ENCODE measurements at places on chromosomes 4 and X.
A peak's percentile ranks its signal among the peaks of the same experiment; 100 is the strongest.

GRCh38 chrX:51737091-51737490, 6.2 kb upstream of the GSPT2 start:
- no peak for DNase-seq

DNA sequence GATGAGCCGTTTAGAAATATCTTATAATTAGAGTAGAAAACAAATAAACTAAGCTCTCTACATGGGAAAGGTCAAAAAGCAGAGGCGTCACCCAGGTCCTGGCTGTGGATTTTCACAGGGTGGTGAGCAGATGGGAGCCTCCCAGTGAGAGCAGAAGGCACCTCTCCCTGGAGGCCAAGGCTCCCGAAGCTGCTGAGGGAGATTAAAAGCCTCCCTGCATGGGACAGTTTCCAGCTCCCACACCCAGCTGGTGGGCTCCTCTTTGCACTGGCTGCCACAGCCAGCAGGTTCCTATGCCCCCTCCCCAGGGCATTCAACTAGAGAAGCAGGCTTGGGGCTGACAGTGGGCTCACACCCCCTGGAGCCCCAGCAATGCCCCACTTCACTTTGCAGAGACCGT, 55.2 kb upstream of the TBC1D9 start:
- no peak for DNase-seq

DNA sequence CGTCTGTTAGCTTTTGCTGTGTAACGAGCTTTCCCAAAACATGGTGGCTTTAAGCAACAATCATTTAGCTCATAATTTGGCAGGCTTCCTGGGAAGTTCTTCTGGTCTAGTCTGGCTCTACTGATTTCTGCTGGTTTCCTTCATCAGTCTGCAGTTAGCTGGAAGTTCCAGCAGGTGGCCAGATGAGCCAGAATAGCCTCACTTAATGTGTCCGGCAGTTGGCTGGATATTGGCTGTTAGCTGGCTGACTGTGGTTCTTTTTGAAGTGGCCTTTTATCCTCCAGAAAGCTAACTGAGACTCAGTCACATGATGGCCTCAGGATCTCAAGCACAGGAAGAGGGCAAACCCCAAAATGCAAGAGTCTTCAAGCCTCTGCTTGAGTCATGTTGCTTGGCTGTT, 34.9 kb downstream of the FTHL17 start:
- peak; percentile 0 for DNase-seq

DNA sequence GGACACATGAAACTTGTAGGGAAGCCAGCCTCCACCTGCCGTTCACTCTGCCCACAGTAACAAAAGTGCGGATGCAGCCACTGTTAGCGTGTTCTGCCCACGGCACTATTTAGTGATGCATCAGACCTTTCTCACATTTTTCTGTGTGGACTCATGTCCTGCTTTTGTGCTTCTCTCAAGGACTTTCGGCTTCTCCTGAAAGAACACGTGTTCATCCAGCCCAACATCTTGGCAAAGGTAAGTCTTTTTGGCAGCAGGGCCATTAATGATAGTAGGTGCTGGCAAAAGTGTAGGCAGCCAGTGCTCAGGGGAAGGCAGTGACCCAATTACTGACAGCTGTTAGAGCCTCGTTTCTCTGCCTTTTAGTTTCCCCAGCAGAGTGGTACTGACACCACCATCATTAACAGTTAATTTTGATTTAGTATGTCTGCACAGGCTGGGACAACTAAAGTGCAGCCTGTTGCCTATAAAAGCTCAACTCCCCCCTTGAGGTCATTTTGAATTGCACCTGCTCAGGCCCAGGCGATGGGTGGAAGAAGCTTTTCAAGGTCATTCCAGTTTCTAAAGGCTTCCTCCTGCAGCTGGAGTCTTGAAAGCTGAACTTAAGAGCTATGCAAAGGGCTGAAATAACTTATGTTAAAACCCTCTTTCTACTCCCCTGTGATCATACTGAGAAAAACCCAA, 54.5 kb upstream of the HPSE start:
- no peak for DNase-seq

DNA sequence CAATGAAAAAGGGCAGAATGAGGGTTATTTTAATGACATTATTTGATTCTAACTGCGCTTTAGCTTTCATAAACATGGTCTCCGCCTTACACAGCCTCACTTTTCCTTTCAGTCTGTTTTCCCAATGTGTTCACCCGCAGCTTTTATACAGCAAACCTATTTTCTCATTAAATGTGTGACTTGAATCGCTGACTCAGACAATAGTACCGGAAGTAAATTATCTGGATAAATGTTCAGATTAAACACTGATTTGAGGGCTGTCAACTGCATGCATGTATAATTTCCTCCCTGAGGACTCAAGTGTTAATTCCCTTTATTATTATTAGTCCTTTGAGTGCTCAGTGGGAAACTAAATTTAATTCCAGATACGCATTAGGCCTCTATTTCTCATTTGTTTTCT, 117.3 kb downstream of the FAM133A start:
- no peak for DNase-seq

DNA sequence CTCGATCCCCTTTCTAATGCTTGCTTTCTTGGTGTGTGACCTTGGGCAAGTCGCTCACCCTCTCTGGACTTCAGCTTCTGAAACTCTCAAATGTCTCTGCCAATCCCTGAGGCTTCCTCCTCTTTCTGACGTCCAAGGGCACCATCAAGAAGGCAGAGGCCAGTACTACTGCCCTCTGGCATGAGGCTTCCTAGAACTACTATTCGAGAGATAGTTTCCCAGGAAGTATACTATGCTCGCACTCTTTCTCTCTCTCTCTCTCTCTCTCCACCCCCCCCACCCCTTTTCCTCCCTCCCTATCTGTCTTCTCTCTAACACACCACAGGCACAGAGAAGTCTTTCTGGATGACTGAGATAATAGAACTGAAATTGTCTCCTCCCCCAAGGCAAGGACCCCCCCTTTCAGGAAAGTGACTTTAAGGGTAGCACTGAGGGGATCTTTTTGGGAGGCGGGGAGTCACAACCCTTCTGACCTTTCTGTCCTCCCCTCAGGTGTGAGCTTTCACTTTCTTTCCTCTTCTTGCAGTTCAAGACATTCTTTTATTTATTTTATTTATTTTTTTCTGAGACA, 20.0 kb upstream of the BCOR start:
- no peak for DNase-seq

GRCh38 chr4:120096508-120097297, 30.1 kb upstream of the MAD2L1 start:
- DNase-seq: no peak

- DNase-seq: no peak
Measured at GRCh38 chr4:178415925-178416324, 973.7 kb upstream of the AGA start.

DNA sequence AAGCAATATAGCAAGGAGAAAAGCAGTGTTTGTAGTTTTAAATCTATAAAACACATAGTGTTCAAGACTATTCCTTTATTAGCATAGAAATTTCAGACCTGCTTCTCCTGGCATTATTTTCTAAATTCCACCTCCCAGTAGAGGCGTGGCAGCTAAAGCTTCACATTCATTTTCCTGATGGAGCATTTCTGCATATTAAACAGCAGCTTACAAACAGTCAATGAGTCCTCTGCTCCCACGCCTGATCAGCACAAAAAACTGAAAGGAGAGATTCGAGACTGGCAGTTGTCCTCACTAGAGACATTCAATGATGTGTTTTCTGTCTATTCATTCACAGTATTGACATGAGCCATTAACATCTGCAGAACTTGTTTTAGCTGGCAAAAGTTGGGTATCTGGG, 61.4 kb downstream of the SHISA3 start:
- no peak for DNase-seq

DNA sequence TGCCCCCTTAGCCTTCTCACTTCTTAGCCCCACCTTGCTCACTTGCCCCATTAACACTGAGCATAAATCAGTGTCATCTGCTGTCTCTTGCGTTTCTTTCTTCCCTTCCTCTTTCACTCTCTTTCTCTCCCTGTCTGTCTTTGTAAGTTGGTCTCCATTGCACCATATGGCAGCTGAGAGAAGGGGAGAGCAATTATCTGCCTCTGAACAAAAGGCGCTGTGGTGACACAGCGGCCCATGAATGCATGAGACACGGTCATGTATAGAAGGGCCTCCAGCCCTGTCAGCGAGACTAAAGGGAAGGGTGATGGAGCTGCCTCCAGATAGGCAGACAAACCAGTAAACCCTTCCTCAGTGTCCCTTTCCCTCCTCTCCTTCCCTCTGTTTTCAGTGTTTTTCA, 88.8 kb upstream of the PCDH18 start:
- DNase-seq: no peak

- no peak for DNase-seq
Measured at GRCh38 chrX:69313617-69314290, 148.5 kb upstream of the PJA1 start.

DNA sequence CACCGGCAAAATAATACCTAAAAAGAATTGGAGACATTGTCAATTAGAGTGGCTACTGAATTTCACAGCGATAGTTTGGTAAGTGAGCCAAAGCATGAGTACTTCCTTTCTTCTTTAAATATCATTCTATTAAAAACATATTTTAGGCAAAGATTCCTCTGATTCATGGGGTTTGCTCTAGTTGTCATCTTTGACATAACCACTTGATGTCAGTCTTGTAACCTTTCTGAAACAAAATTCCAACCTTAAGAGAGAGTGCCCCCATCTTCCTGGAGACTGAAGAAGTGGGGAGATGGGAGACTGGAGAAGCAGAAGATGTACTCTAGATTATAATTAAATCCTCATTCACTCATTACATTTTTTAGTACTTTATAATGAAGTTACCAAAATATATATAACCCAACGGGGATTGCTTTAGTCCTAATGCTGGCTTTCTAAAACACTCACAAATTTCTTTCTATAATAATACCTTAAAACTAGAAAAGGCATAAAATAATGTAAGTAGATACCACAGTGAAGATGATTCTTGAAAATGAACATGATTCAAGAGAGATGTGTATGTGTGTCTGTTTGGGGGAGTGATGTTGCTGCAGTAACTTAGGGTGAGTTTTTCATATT, 96.4 kb downstream of the EMCN start:
- DNase-seq: no peak

GRCh38 chr4:149896432-149896831, 80.8 kb upstream of the IQCM start:
- DNase-seq: no peak

GRCh38 chr4:40231316-40231863, 34.6 kb downstream of the RHOH start:
- no peak for DNase-seq

DNA sequence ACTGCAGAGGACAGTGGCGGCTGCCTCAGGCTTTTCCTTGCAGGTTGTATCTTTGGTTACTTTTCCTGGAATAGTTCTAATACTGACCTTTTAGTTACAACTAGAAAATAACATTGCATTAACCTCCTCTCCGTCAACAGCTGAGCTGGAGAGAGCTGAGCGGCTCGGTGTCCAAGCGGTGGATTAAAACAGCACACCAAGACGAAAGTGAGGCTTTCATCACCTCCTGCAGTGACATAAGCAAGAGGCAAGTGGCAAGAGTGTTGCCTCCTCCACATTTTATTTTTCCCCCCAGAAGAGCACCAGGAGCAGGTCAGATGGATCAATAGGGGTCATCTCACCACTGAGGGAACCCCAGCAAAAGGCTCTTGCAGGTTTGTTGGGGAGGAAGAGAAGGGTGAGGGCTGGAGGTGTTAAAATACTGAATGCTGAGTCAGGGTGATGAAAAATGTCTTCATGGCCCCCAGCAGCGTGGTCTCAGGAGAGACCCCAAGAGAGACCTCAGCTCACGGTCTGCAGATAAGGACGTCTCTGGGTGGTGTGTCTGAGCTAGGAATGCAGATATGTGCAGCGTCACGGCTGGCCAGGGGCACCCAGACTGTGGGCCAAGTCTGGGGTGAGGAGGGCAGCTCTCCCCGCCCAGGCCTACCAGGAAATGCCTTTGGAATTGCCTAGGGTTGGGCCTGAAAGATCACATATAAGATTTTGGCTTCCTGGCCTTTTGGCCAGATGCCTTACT, 50.3 kb downstream of the CASP3 start:
- no peak for DNase-seq

- DNase-seq: no peak
Measured at GRCh38 chr4:92235731-92236130, 68.0 kb upstream of the GRID2 start.

GRCh38 chrX:26254436-26254835, 38.5 kb downstream of the MAGEB5 start:
- DNase-seq: no peak

- no peak for DNase-seq
Measured at GRCh38 chrX:19549838-19550237, 34.5 kb upstream of the MAP3K15 start.

- DNase-seq: no peak
Measured at GRCh38 chrX:149185087-149185486, 320.0 kb downstream of the IDS start.

- no peak for DNase-seq
Measured at GRCh38 chrX:17520016-17520615, 145.1 kb downstream of the NHS start.

- no peak for DNase-seq
Measured at GRCh38 chr4:146349306-146349705, 135.0 kb downstream of the REELD1 start.

DNA sequence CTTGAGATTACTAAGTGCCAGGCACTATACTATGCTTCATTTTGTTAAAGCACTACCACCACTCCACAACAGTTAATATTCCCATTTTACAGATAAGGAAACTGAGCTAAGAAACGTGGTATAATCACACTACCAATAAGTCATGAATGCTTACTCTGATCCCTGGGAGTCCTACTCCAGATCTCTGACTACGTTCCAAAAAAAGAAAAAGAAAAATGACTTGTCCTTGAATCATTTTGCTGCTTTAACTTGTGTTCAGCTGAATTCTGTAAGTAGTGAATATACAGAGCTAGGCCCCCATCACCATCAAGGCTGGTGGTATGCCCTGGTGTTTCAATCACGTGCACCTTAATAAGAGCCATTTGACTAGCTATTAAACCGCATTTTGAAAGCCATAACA, 39.4 kb downstream of the LDB2 start:
- DNase-seq: no peak

DNA sequence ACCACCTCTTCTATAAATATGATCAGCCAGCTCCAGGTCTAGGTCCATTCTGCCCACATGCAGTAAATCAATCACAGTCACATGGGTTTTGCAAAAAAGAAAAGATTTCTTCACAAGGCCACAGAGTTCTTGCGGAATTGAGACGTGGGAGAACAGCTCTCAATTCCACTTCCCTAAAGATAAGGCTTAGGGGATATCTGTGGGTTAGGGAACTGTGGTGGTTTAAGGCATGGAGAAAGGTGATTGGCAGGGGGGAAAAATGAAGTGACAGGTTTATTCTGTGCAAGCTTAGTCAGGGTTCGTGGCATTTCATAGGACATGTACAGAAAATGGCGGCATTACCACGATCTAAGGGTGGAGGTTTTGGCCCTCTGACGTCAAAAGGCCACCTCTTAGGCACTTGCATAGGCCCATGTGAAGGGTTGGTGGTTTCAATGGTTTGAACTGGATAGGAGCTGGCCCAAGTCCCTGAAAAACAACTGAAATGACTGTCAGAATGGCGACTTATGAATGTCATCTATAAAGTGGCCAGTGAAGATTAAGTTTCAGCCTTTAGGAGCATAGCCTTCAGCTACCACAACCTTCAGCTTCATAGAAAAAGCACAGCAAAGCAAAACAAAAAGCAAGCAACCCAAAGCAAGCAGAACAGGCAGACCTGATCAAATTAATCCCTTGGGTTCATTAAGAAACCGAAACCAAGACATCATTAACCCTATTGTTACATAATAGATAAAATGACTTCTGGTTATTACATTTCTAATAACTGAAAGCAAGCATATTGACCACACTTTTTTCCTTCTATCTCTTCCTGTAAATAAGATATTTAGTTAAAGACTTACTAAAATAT, 289.8 kb upstream of the SFRP2 start:
- DNase-seq: no peak

Measured in stimulated activated naive CD4-positive, alpha-beta T cell treated with Interleukin-2 at 50 U/mL for 16 hours (primary cell).